ENCODE measurements at places on chromosomes 16 and 17.
A peak's percentile ranks its signal among the peaks of the same experiment; 100 is the strongest.

- no peak for DNase-seq
Observed at GRCh38 chr17:1755252-1755826, 6.5 kb upstream of the SERPINF1 start.

GRCh38 chr16:89711601-89712273 is 9.0 kb downstream of the VPS9D1 start:
- peak; percentile 83 for DNase-seq

GRCh38 chr16:55569025-55569424 is 2.5 kb downstream of the CAPNS2 start:
- no peak for DNase-seq

GRCh38 chr17:74145756-74146155 is 57.7 kb upstream of the RPL38 start:
- no peak for DNase-seq

DNA sequence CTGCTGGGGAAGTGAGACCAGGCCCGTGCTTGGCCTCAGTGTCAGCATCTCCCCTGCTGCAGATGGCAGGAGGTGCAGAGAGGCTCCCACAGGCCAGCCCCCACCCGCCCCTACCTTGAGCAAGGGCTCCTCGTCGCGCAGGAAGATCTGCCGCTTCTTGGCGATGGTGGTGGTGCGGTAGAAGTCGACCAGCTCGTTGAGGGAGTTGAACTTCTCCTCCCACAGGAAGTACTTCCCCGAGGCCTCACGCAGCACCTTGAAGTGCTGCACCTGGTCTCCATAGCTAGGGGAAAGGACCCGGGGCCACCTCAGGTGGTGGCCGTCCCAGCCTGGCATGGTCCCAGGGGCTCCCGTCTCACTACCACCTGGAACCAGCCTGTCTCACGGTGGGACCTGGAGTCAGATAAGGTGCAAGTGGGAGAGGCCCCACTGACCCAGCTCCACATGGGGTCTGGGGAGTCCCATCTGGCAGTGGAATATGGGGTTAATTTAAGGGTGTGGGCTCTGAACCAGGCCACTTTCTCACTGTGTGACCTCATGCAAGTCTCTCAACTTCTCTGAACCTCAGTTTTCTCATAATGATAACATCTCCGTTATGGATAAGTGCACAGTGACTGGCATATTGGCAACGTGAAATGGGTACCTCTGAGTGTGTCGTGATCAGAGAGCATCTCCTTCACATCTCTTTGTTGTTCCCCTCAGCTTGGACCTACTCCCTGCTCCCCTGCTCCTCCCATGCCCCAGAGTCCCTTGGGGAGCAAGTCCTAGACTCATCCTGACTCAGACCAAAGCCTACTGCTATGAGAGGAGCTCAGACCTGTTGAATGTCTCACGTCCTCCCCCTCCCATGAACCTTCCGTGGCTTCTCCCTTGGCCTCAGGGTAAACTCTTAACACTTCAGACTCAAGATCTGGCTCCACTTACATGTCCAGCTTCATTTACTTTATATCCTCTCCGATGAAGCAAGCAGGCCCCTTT is 19.8 kb upstream of the FAM83G start:
- no peak for DNase-seq

- no peak for DNase-seq
Observed at GRCh38 chr16:22214889-22215288, 8.8 kb downstream of the EEF2K start.

DNA sequence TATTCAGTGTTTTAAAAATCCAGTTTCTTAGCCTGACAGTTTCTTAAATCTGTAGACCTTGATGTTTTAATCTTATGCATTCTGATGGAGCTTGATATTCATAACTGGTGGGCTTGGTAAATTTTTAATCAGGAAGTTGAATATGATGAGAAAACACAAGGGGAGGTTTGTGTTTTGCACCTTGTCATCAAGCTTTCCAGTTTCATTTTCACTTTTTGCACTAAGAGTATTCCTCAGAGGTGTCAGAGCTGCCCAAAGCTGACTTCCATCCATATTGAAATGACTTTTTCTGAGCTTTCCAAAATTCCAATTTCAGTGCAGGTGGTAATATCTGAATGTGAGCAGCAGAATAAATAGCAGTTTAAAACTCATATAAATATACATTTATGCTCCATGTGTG is 555.0 kb upstream of the RBFOX1 start:
- DNase-seq = no peak

GRCh38 chr17:43360376-43360738 is 38.4 kb upstream of the ARL4D start:
- DNase-seq = peak; percentile 94

GRCh38 chr17:34723875-34724274 is 144.5 kb downstream of the TMEM132E start:
- DNase-seq = no peak

GRCh38 chr16:872436-873242 is 72.1 kb upstream of the GNG13 start:
- no peak for DNase-seq

- peak; percentile 55 for DNase-seq
Observed at GRCh38 chr16:74999609-75000480, 1.0 kb downstream of the ZNRF1 start.

- DNase-seq = no peak
Observed at GRCh38 chr16:17229766-17230165, 241.0 kb downstream of the XYLT1 start.

GRCh38 chr17:72361892-72362291 is 241.1 kb downstream of the SOX9 start:
- no peak for DNase-seq

DNA sequence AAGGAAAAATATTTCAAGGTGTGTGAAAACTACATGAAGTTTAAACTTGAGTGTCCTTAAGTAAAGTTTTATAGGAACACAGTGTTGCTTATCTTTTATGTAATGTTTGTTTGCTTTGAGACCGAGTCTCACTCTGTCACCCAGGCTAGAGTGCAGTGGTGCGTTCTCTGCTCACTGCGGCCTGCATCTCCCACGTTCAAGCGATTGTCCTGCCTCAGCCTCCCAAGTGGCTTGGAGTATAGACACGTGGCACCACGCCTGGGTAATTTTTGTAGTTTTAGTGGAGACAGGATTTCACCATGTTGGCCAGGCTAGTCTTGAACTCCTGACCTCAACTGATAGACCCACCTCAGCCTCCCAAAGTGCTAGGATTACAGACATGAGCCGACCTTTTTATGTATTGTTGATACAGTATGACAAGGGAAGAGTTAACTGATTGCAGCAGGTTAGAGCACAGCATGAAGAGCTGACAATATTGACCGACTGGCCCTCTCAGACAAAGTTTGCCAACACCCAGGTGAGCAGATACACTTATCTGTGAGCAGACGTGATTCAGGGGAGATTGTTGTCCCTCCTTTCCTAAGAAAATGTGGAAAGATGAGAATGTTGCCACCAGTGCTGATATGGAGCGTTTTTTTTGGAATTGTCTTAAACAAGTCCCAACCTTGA is 373.7 kb downstream of the WWOX start:
- DNase-seq = no peak

DNA sequence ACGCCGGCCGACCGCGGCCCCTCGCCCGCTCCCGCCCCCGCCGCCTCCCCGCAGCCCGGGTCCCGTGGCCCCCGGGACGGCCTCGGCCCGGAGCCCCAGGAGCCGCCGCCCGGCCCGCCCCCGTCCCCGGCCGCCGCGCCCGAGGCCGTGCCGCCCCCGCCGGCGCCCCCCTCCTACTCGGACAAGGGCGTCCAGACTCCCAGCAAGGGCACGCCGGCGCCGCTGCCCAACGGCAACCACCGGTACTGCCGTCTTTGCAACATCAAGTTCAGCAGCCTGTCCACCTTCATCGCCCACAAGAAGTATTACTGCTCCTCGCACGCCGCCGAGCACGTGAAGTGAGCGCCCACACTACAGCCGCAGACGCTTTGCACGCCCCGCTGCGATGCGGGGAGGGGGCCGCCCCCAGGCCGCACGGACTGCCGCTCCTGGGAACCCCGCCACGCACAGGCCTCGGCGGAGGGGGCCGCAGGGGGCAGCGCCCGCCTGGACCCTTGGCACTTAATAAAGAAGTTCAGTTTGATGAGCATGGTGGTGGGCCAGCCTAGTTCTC is 35.5 kb upstream of the ZC3H18 start:
- no peak for DNase-seq

DNA sequence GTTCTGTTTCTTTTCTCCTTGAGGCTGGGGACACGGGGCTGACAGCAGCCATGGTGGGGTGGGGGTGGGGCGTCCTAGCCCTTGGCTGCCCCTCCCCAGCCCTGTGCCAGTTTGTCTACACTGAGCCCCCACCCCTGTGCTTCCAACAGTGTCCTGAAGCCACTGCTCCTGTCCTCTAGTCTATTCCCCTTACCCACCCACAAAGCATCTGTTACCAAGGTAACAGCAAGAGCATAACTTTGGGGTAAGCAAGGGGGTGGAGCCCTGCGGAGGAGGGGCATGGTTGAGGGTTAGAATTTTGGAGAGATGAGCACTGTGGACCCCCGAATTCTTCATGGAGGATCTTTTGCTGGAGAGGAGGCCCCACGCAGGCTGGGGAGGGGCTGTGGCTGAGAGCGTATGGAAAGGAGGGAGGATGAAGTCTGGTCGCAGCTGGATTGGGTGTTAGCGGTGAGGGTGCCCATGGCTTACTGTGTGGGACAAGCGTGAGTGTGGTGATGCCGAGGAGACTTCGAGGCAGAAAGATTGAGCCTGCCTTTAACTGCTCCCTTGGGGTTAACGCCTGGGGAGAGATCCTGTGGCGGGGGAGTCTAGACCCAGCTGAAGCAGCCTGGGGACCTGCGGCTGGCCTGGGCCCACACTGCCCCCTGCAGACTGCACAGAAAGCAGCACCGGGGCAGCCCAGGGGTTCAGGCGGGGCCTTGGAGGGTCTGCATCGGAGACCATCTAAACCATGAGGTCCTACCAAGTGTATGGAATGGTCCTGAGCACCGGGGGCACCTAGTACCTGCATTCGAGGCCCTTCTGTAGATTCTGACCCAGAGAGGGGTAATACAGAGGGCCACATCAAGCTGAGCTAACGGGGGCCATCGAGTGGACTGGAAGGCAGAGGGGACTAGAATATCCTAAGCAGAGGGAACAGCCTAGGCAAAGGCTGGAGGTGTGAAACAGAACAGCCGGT is 6.1 kb upstream of the STAC2 start:
- DNase-seq = peak; percentile 52
